CD8-positive, alpha-beta T cell (primary cell): ENCODE measurements at places on chromosomes 4 and X. TPM values are rescaled to one million over a fixed set of nuclear protein-coding genes. Genes with fewer than 3 reads are reported as not detected.

- no peak for DNase-seq
These were observed 346.8 kb downstream of the FSTL5 start for GRCh38 chr4:161816958-161817357.

GRCh38 chr4:10773656-10774055 is 89.1 kb upstream of the CLNK start:
- no peak for DNase-seq

- no peak for DNase-seq
These were observed 47.3 kb downstream of the MEPE start for GRCh38 chr4:87880106-87880505.

- DNase-seq: no peak
These were observed 68.3 kb downstream of the LARP7 start for GRCh38 chr4:112704991-112705845.

Gene SLC6A14
- not detected for total RNA-seq

- no peak for DNase-seq
These were observed 58.5 kb upstream of the CLCN4 start for GRCh38 chrX:10098270-10098713.

Gene RPL9
- 3,433 TPM for total RNA-seq

Gene TNMD
- total RNA-seq: not detected

- peak; percentile 44 for DNase-seq
These were observed 80.0 kb downstream of the ARSJ start for GRCh38 chr4:113899271-113900070.

DNA sequence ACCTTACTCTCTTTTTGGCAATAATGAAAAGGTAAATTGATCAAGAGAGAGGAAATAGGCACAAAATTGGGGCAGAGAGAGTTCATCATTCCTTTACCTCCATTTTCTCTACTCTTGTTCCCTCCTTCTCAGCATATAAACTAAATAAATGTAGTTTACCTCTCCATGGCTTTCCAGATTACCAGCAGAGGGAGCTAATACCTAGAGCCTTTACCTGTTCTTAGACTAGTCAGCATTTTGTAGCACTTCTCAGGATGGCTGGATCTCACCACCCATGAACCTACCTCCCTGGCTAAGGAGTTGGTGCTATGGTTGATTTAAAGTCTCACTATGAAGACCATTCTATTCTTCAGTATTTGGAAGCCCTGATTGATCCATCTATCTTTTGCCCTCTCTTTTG is 15.7 kb downstream of the OFD1 start:
- DNase-seq: peak; percentile 53

Gene ETDB
- not detected for total RNA-seq

DNA sequence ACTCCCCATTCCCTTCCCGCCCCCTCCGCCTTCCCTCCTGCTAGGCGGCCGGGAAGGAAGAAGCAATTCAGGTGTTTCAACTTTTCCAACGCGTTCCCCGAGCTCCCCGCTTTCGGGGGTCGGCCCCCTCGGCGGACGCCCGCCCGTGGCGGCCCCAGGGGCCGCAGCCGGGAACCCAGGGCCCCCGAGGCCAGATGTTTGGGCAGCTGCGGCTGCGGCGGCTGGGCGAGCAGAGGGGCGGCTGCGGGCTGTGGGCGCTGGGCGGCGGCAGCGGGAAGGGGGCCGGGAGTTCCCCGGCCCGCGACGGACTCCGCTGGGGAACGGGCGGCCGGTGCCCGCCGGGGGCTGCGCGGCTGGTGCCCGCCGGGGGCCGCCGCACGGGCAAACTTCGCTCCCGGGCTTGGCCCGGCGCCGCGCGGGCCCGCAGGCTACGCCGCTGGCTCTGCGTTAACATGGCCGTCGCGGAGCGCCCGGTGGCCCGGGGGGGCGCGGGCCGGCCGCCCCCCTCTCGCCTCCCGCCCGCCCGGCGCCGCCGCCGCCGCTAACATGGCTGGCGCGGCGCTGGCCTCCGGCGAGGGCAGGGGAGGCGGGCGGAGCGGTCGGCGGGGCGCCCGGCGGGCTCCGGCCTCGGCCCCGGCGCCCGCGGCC is 510 bp downstream of the HMGB3 start:
- peak; percentile 15 for DNase-seq

Gene CENPVL1
- total RNA-seq: not detected

DNA sequence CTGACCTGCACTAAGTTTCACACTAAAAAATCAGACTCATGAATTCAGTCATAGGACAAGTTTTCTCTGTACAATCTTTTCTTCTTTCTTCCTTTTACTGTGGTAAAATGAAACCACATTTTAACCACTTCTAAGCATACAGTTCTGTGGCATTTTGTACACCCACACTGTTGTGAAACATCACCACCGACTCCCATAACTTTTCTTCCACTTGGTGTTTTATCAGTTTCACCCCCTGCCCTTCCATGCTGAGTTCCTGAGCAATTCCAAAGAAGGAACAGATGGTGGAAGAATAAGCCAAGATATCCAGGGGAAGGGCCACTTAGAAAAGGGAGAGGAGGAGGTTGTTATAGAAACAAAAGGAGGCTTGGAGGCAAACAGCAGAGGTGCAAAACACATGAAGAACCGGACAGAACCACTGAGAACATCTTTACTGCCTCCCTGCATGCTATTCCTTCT is 22.6 kb downstream of the SLC25A4 start:
- DNase-seq: no peak

GRCh38 chrX:70049925-70050324 is at the start of gene AWAT2:
Gene AWAT2, minus strand, starts transcription at chrX:70049938. Its CDS starts 6 bp downstream, at chrX:70049932.
- DNase-seq: no peak

Gene NEIL3
- total RNA-seq: 0.33 TPM

DNA sequence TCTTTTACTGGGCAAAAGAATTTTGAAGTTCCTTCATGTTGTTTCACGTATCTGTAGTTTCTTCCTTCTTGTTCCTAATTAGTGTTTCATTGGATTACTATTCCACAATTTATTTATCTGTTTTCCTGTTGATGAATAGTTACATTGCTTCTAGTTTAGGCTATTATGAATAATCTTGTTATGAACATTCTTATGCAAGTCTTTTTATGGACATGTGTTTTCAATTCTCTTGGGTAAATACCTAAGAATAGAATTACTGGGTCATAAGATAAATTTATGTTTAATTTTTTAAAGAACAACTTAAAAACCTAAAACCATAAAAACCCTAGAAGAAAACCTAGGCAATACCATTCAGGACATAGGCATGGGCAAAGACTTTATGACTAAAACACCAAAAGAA is 70.9 kb upstream of the RXFP1 start:
- no peak for DNase-seq

DNA sequence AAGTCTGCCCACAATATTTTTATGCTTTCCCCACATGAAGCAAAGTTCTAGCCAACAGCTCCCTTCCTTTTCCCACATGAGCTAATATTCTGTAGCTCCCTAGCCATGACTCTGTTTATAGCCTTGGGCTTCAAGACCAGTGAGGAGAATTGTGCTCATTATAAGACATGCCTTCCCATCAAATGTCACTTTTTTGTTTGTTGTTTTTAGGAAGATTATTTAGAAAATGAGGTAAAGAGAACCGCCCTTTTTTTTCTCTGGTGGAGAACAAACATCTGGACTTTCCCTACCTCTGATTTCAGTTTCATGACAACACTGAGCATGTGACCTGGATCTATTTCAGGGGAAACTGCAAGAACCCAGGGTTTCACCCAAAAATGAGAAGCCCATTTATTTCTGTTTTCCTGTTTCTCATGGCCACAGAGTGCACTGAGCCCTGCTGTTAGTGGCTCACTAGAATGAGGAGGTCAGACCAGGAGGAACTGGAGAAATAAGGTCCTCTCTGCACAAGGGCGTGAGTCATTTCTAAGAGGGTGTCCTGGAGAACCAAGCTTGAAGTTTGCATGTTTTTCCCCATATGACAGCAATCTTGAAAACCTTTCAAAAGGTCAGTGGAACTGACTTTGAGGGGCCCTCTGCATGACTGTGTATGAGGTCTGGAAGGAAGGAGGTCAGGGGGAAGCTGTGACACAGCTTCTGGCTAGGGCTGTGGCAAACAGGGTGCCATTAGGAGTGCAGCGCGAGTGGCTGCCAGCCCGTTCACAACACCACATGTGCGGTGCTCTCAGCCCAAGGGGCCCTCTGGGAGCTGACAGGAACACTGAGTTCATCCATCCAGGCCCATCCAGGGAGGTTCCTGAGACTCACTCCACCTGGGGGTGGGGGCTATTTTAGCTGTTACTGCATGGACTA is 55.2 kb downstream of the CHST7 start:
- no peak for DNase-seq

DNA sequence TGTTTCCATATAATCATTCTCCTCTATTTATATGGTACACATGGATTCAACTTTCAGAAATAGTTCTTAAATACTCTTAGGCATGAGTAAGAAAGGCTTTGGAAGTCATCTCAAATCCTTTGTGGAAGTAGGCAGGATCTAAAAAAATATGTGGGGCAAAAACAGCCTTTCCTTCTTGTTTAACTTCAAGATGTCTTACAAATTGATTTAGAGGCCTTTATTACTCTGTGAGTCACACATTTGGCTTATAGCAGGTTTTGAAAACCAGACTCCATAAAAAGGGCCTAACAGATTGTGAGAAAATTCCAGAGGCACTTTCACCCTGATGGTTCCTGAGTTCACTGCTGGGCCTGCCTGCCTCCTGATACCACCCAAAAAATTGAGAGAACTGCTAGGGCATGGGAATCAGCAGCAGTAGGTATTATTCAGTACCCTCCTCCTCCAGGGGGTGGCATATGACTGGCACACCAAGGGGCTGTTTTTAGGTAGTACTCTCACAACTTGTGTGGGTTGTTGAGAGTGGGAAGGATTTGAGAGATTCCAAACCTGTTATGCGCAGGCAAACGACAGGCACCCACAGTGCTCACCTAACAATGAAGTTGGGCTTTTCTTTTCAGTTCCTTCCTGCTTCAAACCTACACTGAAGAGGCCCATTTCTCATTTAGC is 162.7 kb upstream of the MBNL3 start:
- DNase-seq: no peak

- no peak for DNase-seq
These were observed 21.5 kb downstream of the HAND2 start for GRCh38 chr4:173508386-173509035.

- no peak for DNase-seq
These were observed 118.5 kb downstream of the GC start for GRCh38 chr4:71665358-71665757.

Gene COX18
- total RNA-seq: 6.7 TPM

Gene QRFPR
- not detected for total RNA-seq
